Stimulated activated CD8-positive, alpha-beta memory T cell treated with anti-CD3 and anti-CD28 coated beads, Interleukin-15, amount 100 ng/mL, for 1 hour (primary cell): ENCODE measurements at places on chromosomes 16 and 17.

GRCh38 chr17:5184288-5184687 is 7.4 kb downstream of the ZNF594 start:
- DNase-seq: no peak

DNA sequence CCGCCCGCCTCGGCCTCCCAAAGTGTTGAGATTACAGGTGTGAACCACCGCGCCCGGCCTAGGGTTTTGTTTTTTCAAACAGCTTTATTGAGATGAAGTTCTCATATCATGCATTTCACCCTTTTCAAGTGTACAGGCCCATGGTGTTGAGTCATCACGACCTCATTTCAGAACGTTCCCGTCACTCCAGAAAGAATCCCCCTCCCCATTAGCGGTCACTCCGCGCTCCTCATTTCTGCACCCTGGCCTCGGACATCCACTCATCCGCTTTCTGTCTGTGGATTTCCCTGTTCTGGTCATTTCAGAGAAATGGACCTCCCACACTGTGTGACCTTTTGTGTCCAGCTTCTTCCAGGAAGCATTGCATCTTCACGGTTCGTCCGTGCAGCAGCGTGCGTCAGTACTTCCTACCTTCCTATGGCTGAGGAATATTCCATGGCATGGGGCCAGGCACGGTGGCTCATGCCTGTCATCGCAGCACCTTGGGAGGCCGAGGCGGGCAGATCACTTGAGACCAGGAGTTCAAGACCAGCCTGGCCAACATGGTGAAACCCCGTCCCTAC is 135.2 kb upstream of the GSE1 start:
- no peak for DNase-seq

- no peak for DNase-seq
These were observed 309.7 kb downstream of the MAP2K6 start for GRCh38 chr17:69724238-69724637.

DNA sequence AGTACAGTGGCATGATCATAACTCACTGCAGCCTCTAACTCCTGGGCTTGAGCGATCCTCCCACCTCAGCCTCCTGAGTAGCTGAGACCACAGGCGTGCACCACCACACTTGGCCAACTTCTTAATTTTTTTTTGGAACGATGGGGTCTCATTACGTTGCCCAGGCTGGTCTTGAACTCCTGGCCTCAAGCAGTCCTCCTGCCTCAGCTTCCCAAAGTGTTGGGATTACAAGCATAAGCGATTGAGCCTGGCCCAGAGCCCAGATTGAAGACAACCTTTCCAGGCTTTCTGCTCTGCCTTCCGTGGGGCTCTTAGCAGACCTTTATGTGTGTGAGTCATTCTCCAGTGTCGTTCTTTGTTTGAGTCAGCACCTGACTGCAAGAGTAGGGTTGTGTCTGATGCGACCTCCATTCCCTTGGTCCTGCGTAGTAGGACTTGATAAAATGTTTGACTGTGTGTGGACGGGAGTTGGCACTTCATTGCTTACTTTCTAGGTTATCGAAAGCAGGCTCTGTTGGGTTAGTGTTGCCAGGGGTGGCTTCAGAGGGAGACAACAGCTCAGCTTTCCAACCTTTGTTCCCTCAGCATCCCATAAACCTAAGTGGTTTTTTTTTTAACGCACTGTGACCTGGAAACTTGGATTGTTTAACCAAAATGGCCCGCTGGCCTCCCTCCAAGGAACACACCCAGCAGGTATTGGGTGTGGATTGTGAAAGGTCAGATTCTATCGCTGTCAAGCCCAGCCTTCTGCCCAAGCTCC is 26.4 kb downstream of the EEF2K start:
- no peak for DNase-seq

DNA sequence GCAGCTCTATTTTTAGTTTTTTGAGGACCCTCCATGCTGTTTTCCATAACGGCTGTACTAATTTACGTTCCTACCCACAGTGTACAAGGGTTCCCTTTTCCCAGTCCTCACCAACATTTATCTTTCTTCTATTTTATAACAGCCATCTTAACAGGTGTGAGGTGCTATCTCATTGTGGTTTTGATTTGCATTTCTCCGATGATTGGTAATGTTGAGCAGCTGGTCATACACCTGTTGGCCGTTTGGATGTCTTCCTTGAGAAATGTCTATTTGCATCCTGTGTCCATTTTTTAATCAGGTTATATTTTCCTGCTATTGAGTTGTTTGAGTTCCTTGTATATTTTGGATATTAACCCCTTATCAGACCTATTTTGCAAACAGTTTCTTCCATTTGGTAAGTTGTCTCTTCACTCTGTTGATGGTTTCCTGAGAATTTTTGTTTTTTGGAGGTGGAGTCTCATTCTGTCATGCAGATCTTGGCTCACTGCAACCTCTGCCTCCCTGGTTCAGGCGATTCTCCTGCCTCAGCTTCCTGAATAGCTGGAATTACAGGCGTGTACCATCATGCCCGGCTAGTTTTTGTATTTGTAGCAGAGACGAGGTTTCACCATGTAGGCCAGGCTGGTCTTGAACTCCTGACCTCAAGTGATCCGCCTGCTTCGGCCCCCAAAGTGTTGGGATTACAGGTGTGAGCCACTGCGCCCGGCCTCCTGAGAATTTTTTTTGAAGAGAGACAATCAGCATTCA is 279.6 kb downstream of the SNX29 start:
- no peak for DNase-seq

- DNase-seq: no peak
These were observed 62.2 kb downstream of the UTP18 start for GRCh38 chr17:51322390-51323029.

GRCh38 chr17:79224903-79225302 is 150.3 kb downstream of the ENGASE start:
- DNase-seq: no peak

- no peak for DNase-seq
These were observed 46.7 kb upstream of the GCSH start for GRCh38 chr16:81142864-81143263.

GRCh38 chr17:59545942-59546341 is 19.5 kb upstream of the DHX40 start:
- DNase-seq: no peak

DNA sequence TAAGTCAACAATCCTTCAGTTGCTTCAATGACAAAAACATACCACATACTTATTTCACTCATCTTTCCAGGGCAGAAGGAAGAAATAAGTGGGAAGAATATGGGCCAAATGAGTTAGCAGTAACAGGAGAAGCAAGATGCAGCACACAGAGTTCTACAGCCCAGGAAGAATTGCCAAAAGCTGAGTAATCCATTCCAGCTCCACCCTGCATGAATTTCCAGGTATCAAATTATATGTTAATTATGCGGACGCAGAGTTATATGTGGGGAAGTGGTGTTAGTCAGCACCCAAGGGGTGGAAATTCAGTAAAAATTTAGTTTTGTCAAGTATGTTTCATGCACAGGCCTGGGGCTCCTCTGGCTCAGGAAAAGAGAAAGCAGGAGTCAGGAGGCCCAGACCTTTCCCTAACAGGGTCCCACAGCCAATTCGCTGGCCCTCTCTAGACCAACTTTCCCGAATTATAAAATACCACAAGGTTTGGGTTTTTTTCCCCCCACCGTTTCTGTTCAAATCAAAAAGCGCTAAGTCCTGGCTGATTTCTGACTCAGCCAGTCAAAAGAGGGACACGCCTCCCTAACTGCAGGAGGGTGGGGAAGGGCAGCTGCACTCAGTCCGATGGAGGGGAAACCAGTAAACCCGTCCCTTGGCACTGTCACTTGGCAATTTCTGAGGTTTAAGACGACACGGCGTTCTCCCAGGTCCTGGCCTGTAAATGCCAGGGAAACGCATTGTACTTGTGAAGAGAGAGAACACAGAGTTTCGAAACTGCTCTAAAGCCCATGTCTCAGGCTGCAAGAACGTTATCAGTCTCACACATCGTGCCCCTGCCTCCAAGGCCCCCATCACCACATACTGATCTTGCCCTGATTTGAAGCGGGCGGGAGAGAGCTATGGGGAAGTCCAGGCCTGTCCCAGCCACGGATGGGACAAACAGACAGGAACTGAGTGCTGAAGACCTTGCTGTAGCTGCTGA is 58.1 kb downstream of the ZFHX3 start:
- DNase-seq: no peak

GRCh38 chr17:4214157-4214556 is 49.6 kb downstream of the ANKFY1 start:
- DNase-seq: no peak

GRCh38 chr17:13743906-13744305 is 142.2 kb upstream of the HS3ST3A1 start:
- DNase-seq: no peak

- no peak for DNase-seq
These were observed 3.9 kb upstream of the PHAF1 start for GRCh38 chr16:67105881-67106280.

- no peak for DNase-seq
These were observed 127.0 kb upstream of the NLRP1 start for GRCh38 chr17:5711344-5711743.

- peak; percentile 2 for DNase-seq
These were observed 611.3 kb upstream of the SALL1 start for GRCh38 chr16:51762081-51762996.

GRCh38 chr17:46795379-46795952 is 23.0 kb downstream of the WNT3 start:
- DNase-seq: no peak

DNA sequence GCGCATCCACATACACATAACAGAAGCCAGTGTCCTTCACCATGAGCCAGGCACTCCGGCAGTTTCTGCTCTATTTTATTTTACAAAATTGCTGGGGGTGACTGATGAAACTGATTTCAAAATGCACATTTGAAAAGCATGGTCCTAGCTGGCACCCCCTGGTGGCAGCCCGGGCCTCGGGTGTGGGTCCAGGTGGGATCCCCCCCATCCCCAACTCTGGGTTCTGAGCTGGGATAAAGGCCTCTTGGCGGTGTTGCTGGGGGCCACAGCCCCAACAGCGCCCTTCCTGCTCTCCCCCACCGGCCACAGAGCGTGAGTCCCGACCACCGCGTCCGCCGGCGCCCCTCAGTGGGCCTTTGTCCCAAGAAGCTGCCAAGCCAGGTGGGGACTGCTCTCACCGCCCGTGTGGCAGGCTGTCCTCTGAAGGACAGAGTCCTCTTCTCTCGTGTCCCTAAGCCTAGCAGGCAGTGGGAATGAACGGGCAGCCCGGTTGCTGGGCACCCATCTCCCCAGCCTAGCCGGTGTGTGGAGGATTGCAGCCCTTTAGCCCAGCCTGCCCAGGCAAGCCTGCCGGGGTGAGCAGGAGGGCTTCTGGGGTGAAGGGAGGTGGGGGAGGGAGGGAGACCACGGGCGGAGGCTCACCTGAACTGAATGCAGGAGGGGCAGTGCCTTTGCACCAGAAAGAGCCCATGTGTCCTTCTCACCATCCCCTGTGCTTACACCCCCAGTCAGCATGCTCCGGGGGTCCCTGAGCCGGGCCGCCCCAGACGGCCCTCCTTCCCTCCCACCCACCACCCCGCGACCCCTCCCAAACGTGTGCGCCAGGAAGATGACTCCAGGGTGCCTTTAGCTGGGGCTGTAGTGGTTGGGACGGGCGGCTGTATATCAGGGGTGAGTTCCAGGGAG is 898 bp downstream of the SNAI3 start:
- peak; percentile 56 for DNase-seq

DNA sequence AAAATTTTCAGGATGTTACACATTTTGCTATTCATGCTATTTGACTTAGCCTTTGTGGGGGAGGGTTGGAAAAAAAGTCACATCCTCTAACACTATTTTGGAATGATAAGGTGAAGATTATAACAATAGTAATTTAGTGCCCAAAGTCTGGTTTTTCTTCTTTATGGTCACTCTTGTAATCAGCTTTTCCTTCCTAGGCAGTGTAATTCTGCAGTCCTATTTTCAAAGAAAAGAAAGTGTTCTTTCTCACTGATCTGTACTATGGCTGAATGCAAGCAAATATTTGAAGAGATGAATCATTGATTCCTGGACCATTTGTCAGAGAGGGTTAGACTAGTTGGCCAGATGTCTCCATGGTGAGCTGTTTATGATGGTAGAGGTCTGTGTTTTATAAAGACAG is 8.4 kb downstream of the RSPRY1 start:
- no peak for DNase-seq

DNA sequence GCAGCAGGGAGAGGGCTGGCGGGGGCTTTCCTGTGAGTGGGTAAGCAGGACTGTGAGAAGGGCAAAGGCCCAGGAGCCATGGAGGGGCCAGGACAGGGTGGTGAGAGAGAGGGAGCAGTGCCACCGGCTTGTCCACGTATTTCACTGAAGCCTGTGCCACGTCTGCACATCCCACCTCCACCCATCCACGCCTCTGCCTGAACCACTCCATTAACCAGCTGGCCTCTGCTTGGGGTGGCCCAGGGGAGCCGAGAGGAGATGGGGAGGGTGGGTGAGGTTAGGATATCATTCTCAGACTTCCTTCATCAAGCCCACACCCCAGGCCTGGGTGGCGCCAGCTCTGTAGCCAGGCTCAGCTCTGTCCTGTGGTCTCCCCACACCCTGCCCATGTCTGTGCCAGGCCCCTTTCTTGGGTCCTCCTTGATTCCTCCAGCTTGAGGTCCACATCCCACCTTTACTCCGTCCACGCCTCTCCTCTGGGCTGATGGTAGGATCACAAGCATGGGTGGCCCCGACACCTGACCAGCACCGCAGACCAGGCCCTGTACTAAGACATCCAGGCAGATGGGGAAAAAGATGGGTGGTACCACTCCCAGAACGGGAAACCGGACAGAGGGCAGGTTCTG is 3.2 kb upstream of the FN3K start:
- DNase-seq: no peak

GRCh38 chr16:24970708-24971107 is 44.5 kb downstream of the ARHGAP17 start:
- DNase-seq: no peak

GRCh38 chr17:38942696-38943334 is 17.4 kb downstream of the LASP1NB start:
- DNase-seq: no peak

DNA sequence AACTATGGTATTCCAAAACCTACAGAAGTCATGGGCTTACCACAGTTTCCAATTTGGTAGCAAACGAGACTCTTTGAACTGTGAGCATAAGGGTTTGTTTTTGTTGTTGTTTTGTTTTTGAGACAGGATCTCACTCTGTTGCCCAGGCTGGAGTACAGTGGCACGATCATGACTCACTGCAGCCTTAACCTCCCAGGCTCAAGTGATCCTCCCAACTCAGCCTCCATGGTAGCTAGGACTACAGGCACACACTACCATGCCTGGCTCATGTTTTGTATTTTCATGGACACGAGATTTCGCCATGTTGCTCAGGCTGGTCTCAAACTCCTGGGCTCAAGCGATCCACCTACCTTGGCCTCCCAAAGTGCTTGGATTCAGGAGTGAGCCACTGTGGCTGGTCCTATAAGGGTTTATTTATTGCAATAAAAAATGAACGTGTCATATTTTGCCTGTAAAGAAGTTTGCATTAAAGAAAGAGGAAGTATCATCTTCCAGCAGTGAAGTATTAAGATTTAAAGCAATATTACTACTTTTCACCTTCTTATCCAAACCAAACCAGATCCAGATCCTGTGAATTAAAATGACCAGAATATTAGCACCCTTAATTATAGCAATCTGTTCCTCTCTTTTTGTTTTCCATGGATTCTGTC is 37.2 kb downstream of the KCNJ2 start:
- no peak for DNase-seq

DNA sequence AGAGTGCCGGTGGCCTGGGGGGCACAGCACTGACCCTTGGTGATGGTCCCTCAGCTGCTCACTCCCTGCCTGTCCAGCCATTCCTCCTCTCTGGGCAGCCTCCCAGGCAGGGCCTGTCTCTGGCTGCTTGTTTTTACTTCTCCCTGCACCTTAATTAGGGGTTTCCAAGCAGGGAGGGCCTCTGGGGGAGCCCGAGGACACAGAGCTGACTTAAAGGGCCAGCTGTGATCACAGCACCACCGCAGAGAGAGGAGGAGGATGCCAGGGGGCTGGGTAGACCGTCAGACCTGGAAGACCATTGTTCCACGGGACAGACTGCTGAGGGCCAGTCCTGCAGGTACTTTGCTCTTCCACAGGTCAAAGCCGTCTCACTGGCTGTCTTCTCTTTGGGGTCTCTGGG is 1.2 kb upstream of the DPH1 start:
- no peak for DNase-seq
